ENCODE measurements at places on chromosomes 2 and 18. TPM values are rescaled to one million over a fixed set of nuclear protein-coding genes. Genes with fewer than 3 reads are reported as not detected.

The DSC1 gene
- 0.08 TPM for total RNA-seq

The CAPN14 gene
- total RNA-seq: 0.29 TPM

The PDE1A gene
- not detected for total RNA-seq

The AMER3 gene
- not detected for total RNA-seq

The RTP5 gene
- 0.11 TPM for total RNA-seq

The ANO7 gene
- 3.1 TPM for total RNA-seq

The CYTIP gene
- 247 TPM for total RNA-seq

The HRH4 gene
- total RNA-seq: not detected

The GRB14 gene
- not detected for total RNA-seq

The MC5R gene
- not detected for total RNA-seq

The CKAP2L gene
- 23.0 TPM for total RNA-seq

The TUBA3E gene
- total RNA-seq: not detected

The IMPA2 gene
- 19.5 TPM for total RNA-seq

The DSC2 gene
- total RNA-seq: not detected

The PPM1B gene
- 41.9 TPM for total RNA-seq

The LBH gene
- 123 TPM for total RNA-seq

The POTEI gene
- not detected for total RNA-seq

The TLX2 gene
- 0.25 TPM for total RNA-seq

The EN1 gene
- not detected for total RNA-seq

The ANKRD53 gene
- total RNA-seq: not detected

The VPS4B gene
- 51.1 TPM for total RNA-seq

The SLC5A7 gene
- not detected for total RNA-seq

The CELF4 gene
- total RNA-seq: not detected

The CRYGC gene
- not detected for total RNA-seq

Measured in activated CD8-positive, alpha-beta memory T cell treated with anti-CD3 and anti-CD28 coated beads for 36 hours (primary cell).